ENCODE measurements at places on chromosomes 1 and 21.

DNA sequence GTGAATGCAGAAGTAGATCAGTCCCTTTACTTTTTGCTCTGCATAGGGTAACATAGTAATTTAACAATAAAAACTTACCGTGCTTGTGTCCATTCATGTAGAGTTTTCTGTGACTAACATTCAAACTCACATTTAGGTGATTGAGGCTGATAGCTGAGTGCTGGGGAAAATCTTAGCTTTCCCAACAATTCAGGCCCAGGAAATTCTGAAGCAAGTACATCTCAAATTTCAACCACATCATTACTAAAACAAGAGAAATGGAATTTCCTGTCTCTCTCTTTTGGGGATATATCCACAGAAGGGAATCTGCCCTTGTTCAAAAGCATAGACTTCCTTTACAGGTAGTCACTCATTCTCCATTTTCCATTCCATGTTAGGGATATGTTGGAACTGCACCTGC is 33.1 kb upstream of the C1orf146 start:
- DNase-seq: no peak

GRCh38 chr1:151594143-151594625 is 17.7 kb upstream of the SNX27 start:
- DNase-seq: peak; percentile 65

DNA sequence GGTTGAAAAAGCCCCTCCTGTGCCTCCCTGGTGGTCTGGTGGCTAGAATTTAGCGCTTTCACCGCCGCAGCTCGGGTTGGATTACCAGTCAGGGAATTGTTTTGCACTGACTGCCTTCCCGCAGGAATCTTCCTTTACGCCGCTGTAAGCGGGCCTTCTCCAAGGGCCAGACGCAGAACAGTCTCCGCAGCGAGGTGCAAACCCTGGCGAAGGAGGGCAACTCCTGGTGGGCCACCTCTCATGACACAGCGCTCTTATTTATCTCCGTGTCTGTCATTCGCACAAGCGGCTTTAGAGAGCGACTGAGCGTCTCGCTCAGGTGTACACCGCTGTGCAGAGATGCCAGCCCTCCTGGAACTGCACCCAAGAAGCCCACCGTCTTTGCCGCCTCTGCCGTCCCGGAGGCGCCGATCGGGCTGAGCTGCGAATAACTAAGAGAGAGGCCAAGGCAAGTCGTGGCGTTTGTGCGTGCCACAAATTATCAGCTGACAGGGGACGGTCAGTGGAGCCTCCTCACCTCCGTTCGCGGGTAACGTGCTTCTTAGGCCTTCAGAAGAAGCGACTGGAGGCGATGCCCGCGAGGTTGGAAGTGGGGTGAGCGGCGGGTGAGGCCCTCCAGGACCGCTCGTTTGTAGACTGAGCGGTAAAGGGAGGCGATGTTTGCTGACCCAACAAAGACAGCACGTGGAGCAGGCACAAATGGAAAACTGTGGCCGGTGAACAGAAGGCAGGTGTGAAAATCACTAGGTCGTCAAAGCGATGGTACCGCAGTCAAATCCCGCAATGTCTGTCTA is 93.5 kb downstream of the PRKAB2 start:
- no peak for DNase-seq

DNA sequence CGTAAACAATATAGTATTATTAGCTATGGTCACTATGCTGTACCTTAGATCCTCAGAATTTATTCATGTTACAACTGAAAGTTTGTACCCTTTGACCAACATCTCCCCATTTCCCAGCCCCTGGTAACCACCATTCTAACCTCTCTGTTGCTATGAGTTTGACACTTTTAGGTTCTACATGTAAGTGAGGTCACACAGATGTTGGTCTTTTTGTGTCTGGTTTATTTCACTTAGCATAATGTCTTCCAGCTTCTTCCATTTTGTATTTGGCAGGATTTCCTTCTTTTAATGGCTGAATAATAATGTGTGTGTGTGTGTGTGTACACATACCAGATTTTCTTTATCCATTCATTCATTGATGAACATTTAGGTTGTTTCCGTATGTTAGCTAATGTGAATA is 139.5 kb downstream of the FAF1 start:
- DNase-seq: no peak

- no peak for DNase-seq
Measured at GRCh38 chr1:22291494-22291893, 148.6 kb upstream of the WNT4 start.

GRCh38 chr1:22231995-22232690 is 89.2 kb upstream of the WNT4 start:
- DNase-seq: no peak

DNA sequence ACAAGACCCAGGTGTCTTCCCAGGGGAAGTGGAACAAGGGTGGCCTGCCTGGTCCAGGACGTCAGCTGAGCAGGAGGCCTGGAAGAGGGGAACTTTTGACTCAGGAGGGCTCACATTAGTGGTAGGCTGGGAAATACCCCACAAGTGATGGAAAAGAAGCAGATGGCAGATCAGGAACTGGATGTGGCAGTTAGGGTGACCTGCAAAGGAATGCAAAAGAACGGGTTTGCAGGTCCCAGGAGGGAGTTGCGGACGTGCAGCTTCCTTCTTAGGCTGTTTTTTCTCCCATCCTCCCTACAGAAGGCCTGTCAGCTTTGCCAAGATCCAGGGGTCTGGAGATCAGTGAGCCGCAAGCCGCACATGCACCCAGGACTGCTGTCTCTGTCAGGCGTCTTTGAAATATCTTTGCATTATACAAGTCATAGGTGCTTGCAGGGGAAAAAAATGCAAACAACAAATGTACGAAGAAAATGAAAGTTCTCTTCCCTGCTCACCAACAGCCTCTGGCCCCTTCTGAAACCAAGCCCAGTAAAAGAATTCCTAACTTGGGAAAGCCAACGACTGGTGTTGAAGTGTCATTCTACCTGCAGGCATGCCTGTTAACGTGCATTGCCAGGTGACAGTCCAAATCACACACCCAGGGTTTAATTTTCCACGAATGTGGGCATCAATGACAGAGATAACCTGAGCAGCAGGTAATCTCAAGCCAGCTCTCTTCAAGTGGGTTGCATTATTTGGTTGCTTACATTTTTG is 34.4 kb downstream of the NENF start:
- DNase-seq: no peak

DNA sequence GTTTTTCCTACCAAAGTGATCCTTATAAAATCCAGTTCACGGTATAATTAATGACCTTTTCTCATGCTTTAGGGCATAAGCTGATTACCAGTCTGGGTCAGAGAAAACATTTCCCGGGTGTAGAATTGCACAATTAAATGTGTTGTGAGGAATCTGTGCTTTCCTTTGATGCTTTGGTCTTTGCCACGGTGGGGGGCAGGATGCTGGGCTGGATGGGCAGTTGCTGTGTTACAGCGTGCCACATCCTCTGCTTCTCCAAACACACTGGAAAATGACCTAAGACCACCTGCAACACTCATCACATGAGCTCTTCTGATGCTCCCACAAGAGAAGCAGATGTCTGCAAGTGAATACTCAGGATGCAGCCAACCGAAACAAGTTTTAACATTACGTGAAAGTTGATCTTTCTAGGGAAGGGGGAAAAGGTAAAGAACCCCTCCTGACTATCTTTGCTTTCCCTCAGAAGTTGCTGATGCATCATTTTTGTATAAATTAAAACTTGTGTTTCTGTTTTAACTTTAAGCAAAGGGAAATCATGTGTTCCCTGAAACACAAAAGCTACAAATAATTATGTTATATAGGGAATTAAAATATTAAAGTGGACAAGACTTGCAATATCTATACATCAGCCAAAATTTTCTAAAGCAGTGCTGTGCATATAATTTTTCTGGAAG is 515.3 kb upstream of the NR5A2 start:
- DNase-seq: no peak

GRCh38 chr1:43309405-43310025 is 8.7 kb downstream of the TIE1 start:
- no peak for DNase-seq

GRCh38 chr1:35544976-35545375 is 12.2 kb downstream of the KIAA0319L start:
- DNase-seq: no peak

DNA sequence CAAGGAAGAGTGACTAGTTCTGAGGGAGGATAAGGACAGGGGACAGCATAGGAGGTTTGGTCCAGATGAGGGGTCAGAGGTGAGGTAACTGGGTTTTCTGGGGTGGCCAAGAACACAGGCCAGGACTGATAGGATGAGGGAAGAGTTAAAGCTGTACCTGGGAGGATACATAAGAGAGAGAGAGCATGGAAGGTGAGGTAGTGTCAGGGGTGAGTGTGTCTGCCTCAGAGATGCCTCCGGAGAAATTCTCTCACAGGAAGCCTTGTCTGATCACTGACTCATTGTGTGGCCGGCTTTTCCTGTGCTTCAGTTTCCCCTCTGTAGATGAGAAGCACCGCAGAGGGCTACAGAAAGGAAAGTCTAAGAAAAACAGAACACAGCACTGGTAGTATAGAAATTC is 40.2 kb downstream of the FASLG start:
- peak; percentile 51 for DNase-seq

DNA sequence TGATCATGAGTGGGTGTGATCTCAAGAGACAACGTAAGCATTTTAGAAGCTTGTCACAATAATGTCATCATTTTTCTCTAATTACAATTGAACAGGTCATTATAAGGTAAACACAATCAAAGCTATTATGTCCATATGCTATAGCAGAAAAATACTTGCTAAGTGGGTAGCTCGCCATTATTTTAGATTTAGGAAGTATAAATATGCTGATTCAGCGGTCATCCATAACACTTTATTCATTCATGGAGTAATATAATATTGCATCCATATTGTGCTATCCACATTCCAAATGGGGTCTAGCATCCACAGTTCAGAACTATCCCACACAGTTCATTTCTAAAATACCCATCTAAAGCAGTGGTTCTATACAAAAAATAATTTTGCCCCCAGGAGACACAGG is 8.4 kb downstream of the KRTAP15-1 start:
- DNase-seq: no peak

All from stimulated activated CD8-positive, alpha-beta memory T cell treated with anti-CD3 and anti-CD28 coated beads, Interleukin-4, amount 100 ng/mL, for 4 hours (primary cell).